ENCODE measurements at places on chromosomes 13 and 19.

DNA sequence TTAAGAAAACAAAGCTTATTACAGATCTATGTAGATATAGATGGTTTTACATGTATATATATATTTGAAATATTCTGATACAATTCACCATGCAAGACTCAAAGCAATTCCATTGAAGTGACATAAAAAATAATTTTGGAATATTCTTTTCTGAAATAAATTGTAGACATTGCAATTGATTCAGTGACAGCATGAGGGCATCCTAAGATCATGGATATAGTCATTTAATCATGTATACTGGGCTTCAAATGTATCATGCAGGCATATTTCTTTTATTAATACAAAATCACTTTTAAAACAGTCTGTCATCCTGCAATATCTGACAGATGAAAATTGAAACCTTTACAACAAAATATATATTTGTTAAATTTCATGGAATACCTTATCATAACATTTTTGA, 286.7 kb upstream of the SLITRK6 start:
- no peak for DNase-seq

DNA sequence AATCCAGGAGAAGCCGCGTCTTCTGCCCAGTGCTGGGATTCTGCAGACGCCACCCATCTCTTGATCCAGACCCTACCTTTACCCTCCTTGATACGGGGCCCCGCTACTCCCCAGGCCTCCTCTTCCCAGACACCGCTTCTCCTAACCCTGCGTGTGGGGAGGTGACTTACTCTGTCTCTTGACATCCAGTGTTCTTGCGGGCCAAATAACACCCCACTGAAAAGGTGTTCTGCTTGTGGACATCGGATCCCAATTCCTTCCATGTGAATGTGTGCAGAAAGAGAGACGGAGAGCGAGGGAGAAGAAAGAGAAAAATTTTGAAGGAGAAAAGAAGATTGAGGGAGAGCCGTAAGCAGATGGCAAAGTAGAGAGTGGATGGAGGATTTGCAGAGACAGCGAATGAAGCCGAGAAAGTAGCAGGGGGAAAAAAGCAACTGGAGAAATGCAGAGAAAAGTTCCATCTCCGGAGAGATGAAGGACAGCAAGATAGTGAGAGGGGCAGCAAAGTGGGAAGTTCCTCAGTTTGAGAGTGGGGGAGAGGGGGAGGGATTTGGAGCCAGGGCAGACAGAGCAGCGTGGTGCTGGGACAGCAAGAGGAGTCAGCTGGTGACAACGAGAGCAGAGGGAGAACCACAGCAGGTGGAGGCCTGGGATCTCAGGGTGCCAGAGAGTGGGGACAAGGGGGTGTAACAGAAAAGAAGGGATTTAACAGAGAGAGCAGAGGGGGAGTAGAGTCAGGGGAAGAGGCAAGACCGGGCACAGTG, 814 bp downstream of the ZNF480 start:
- DNase-seq: no peak

GRCh38 chr13:46641274-46642081, 88.5 kb downstream of the LRCH1 start:
- DNase-seq: no peak

- no peak for DNase-seq
These were observed at the start of gene FBXO17 for GRCh38 chr19:38975214-38975860. TSS of gene FBXO17 (minus strand) at chr19:38975742. CDS start at chr19:38950319, 25,423 bp downstream.

DNA sequence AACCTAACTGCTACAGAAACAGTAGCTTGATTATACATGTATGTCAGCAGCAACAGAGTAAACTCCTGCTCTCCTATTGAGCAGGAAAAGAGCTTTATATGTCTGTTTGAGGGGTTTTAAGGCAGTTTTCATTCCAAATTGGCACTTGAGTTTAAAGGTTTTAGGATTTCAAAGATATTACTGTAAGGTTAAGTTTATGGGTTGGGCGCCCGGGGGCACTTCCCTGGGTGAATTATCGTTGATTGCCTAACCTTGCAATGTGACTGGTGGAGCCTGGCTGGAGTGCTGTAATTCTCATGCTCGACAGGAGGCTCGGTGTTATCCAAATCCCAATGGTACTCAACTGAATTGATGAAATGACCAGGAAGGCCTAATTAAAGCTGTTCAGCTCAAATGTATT, 1586.1 kb downstream of the OLFM4 start:
- DNase-seq: no peak

DNA sequence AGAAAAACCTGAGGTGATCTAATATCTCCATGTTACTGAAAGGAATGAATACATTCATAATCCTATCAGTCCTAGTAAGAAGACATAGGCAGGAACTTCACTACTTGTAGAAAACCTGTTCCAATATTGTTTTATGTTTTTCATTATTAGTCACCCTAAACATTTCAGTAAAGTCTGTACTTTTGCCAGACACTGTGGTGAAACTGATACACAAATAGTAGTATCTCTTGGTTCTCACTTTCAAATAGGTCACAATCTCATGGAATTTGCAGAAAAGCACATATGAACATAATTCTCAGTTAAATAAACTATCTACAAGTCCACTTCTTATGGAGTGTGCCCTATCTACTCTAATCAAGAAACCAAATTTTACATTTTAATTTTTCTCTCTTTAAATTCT, 88.3 kb upstream of the PCDH9 start:
- no peak for DNase-seq

GRCh38 chr13:94968757-94969086, 256.4 kb upstream of the SOX21 start:
- no peak for DNase-seq

DNA sequence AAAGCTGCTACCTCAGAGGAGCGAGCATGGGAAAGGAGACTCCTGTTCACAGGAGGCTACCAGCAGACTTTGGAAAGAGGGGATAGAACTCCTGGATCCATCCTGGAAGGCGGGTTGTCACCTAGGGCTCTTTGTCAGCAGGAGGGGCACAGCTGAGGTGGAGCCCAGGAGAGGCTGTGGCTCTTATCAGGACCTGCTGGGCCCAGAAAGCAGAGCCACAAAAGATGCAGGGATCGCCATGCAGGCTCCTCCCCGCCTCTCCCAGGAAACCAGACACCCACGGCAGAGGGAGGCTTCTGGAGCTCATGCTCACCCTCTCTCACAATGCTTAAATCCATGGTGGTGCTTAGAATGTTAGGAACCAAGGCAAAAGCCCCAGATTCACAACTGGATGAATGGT, 994.2 kb downstream of the UQCRFS1 start:
- no peak for DNase-seq

GRCh38 chr13:46340011-46340410, 47.0 kb downstream of the RUBCNL start:
- no peak for DNase-seq

- no peak for DNase-seq
These were observed 3.2 kb downstream of the CRLF1 start for GRCh38 chr19:18603255-18603957.

GRCh38 chr19:42531313-42531712, 3.0 kb upstream of the CEACAM1 start:
- DNase-seq: no peak

DNA sequence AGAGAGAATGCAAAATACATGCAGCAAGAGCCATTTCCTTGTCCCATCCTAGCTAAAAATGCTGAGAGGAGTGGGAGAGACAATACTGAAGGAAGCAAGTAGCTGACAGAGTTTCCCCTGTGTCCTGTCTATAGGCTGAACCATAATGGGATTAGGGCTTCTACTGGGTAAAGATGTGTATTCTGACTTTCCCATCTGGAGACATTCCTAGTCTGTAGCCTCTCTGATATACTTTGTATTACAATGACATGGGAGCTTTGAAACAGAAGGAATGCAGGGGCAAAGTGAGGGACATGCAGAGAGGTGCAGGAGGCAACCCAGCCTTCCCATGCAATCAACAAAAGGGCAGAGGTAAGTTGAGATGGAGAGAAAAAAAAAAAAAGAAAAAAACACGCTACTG, 10.5 kb upstream of the GPC6 start:
- no peak for DNase-seq

DNA sequence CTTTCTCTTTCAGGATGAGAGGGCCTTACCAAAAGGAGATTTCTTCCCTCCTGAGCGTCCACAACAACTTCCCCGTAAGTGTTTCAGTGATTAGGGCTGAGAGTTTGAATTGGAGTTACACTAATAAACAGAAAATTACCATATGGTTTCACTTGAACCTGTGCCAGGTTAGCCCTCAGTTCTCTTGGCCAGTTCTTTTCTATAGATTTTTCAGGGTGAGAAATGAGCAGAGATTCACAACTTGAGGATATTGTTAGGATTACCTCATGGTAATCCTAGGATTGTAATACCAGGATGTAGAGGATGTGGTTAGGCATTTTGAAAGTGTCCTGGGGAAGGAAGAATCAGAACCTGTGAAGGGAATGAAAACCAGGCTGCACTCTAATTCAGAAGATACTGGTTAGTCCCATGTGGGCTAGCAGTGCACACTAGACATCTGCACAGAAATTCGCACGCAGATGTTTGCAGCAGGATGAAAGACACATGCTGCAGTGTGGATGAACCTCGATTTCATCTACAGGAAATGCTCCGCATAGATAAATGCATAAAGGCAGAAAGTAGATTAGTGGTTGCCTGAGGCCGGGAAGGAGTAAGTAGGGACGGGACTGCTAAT, 24.1 kb downstream of the HNRNPM start:
- DNase-seq: no peak

- no peak for DNase-seq
These were observed 28.0 kb downstream of the RXFP2 start for GRCh38 chr13:31767175-31767900.

DNA sequence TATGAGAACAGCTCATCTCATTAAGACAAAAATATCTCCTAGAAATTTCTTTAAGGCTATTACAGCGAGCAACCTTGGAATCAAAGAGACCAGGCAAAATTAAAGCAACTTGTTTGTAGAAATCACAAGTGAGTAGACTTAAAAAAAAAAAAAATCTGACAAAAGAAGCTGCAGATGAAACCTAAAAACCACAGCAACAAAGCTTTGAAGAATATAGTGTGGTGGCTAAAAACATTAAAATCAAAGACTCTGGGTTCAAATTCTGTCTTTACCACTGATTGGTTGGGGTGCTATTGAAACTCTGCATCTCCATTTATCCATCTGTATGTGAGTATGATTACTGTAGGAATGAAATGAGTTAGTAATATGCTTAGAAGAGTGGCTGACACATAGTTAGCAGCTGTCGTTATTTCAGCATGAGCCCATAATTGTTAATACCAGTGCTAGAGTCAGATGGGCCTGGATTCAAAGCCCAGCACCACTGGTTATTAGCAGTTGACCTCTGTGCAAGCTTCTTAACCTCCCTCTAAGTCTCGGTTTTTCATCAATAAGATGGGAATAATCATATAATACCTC, 157.6 kb downstream of the FOXO1 start:
- no peak for DNase-seq

DNA sequence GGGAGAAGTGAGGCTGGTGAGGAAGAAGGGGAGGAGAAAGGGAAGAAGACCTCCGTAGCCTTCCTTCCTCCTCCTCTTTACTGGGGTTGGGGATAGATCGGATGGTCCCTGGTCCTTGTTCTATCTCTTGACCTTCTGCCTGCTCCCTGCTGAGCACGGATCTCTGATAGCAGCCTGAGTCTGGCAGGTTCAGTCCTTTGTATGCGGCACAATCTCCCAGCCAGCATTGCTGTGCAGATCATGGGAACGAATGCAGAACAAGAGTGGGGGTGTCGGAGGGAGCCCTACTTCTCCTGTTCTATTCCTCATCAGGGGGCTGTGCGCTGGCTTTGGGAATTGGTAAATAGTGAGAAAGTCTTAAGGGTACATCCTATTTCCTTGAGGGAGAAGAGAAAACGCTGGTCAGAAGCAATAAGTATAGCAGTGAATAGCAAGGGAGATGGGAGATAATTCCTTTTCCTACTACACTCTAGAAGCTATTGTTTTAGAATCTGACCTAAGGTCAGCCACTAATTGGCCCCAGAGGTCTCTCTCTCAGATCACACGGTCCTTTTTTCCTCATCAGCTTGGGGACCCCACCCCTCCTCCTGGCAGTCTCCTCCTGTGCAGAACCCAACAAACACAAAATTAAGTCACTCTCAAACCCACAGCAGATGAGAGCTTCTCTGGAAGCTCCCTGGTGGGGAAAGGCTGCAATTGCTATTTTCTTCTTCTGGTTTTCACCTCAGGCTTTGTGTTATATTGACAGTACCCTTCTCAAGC, 41.0 kb downstream of the KL start:
- DNase-seq: no peak
